ENCODE measurements at places on chromosomes 6 and 20. TPM values are rescaled to one million over a fixed set of nuclear protein-coding genes. Genes with fewer than 3 reads are reported as not detected.

- DNase-seq: no peak
Observed at GRCh38 chr20:41969656-41970055, 351.5 kb upstream of the CHD6 start.

DNA sequence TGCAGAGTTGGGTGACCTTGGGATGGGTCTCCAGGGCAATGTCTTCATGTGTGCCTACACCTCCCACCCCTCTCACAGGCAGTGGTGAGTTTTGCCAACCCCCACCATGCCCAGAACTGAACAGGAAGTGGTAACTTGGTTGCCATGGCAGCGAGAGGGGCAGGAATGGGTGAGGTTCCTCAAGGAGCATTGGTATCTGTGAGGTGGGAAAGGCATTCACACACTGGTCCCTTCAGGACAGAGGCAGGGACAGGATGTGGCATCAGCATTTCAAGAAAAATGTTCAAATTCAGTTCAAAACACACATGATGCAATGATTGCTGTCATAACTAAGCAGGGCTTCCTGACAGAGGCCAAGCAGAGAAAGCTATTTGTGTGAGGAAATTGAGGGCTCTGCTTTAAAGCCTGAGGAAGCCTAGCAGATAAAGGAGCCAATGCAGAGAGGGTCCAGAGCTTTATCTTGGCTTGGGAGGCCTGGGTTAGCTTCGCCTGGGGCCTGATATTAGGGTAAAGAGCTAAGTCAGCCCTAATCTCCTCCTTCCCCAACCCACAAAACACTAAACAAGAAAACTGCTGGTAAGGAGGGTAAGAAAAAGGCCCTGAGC, 551 bp downstream of the TREML2 start:
- DNase-seq: no peak

GRCh38 chr6:159252955-159253508, 83.8 kb downstream of the FNDC1 start:
- no peak for DNase-seq

GRCh38 chr20:48128436-48128835, 343.2 kb upstream of the SULF2 start:
- DNase-seq: no peak

GRCh38 chr6:125597411-125598253, 151.8 kb upstream of the HEY2 start:
- DNase-seq: no peak

DNA sequence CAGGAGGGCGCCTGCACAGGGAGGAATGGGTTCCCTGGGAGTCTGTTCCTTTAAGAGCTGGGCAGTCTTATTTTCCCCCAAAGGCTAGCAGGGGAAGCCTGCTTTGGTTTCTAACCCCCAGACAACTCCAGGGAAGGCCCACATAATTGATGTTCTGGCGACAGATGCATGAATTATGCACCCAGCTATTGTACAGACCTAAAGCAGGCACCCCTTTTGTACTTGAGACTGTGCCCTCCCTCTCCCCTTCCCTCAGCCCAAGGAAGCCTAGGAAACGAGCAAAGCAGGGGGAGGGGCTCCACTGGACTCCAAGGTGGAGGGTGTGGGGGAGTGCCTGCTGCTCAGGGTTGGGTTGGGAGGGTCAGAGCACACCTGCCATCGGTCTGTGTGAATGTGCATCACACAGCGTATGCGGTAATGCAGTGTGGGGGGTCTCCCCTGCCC, 102.1 kb downstream of the KCNB1 start:
- no peak for DNase-seq

GRCh38 chr20:31833130-31833930, 12.1 kb downstream of the FOXS1 start:
- DNase-seq: peak; percentile 67

- no peak for DNase-seq
Observed at GRCh38 chr6:91487696-91488392, 901.0 kb upstream of the MAP3K7 start.

- no peak for DNase-seq
Observed at GRCh38 chr6:27759930-27760329, 152.3 kb downstream of the OR2B2 start.

DNA sequence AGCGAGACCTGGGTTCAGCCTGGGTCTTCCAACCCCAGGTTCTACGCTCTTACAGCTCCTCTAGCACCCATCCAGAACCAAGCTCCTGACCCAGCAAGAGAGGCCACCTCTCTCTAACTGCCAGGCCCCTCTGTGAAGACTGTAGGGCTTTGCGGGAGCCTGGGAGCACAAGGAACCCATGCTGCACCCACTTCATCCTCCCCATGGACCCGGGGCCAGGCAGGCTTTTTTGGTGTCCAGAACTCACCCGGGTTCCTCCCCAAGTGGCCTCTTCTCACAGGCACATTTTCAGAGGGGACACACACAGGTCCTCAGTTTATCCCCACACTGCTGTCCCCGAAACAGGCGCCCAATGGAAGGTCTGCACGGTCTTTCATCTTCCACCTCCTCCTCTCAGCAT, 145.9 kb downstream of the SYNDIG1 start:
- no peak for DNase-seq

- no peak for DNase-seq
Observed at GRCh38 chr6:46016063-46016608, 476 bp upstream of the CLIC5 start.

- DNase-seq: peak; percentile 65
Observed at GRCh38 chr20:35901678-35902544, 52.4 kb downstream of the SCAND1 start.

DNA sequence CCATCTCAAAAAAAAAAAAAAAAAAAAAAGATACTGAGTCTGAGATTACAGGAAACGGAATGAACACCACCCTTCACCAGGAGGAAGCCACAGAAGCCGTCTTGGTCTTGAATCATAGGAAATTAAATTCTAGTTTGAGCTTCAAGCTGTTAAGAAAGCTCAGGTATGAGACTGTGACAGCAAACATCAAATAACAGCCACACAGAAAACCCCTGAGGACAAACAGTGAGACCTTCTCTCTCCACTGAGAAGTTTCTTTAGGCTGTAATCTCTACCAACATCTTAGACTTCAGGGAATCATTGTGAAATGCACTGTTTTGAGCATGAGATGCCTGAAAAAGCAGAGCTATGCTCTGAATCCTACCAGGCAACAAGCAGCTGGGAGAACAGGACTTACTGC, 30.8 kb downstream of the PDE10A start:
- DNase-seq: peak; percentile 6

DNA sequence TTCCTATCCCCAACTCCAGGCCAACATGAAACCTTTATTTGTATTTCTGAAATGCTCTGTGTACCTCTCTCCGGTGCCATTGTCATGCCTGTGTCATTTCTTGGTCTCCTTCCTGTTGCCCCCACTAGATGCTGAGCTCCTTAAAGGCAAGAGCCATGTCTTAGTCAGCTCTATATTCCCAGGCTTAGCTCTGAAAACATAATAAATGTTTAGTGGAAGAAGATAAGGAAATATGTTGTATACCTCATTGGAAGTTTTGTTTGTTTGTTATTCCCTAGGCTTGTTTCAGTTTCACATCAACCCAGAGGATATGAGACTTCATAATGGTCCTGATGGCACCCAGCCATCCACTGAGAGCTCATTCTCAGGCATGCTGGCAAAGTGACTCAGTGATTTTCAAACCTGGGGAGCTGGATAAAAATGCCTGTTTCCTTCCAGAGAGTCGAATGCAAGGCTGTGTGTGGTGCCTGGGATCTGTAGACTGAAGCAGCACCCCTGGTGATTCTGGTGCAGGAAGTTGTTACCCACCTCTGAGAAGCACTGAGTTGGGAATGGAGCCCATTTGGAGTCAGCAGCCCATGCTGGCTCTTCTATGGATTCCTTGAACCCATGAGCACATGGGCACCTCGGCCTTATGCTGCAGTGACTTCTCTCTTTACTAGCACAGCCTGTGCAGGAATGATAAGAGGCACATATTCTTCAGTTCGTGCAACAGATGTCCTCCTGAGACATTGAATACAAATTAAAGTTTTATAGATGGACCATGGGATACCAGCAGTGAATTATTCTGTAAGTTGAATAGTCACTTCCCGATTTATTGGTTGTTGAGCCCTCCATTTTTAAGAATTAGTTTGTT, 205.2 kb downstream of the FARS2 start:
- peak; percentile 53 for DNase-seq

The TEAD3 gene
- 2.0 TPM for total RNA-seq

The PSORS1C1 gene
- total RNA-seq: 9.2 TPM

The TRDN gene
- total RNA-seq: not detected

The OSER1 gene
- total RNA-seq: 28.8 TPM

The MAFB gene
- 1.3 TPM for total RNA-seq

The GPR63 gene
- total RNA-seq: 0.13 TPM
